ENCODE measurements at places on chromosomes 3 and 15. TPM values are rescaled to one million over a fixed set of nuclear protein-coding genes. Genes with fewer than 3 reads are reported as not detected.
A peak's percentile ranks its signal among the peaks of the same experiment; 100 is the strongest.

GRCh38 chr3:190182418-190183043 is 61.8 kb upstream of the P3H2 start:
- DNase-seq = no peak

- DNase-seq = no peak
Observed at GRCh38 chr3:61200270-61200669, 51.0 kb downstream of the FHIT start.

DNA sequence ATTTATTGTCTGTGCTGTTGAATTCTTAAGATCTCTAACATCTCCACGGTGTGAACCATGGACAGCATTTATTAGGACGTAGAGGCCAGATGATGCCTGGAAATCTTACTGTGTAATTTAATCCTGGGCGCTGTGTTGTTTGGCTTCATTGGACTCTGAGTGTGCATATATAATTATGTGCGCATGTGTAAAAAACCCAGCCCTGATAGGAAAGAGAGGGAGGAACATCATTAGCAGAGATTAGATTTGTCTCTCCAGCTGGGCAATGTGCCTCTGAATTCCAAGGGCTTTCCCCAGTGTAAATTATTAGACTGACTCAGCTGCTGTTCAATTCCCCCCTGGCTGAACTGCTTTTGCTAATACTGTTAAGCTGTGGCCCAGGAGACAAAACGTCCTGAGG is 39.6 kb downstream of the MAP3K13 start:
- no peak for DNase-seq

DNA sequence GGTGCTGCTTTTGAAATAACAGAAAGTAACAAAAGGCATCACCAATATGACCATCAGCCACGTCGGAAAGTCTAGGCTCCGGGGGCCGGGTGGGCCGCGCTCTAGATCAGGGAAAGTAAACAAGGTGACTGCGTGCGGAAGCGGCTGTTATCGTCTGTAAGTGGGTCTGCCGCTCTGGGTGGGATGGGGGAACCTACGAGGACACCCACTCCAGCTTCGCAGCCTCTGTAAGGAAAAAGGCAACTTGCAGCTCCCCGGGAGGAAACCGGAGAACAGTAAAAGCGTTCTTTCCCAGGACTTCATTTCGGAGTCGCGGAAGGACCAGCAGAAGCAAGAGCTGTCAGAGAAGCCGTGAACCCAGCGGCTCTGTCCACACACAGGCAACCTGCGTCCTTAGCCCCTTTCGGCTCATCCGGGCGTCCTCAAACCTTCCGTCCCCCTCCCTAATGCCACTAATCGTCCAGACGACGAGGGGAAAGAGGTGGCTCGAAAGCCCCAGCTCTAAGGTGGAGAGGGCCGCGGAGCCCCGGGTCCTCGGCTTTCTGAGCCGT is 461 bp downstream of the XRN1 start:
- DNase-seq = peak; percentile 66

- peak; percentile 11 for DNase-seq
Observed at GRCh38 chr15:56428821-56429458, 36.0 kb downstream of the MNS1 start.

DNA sequence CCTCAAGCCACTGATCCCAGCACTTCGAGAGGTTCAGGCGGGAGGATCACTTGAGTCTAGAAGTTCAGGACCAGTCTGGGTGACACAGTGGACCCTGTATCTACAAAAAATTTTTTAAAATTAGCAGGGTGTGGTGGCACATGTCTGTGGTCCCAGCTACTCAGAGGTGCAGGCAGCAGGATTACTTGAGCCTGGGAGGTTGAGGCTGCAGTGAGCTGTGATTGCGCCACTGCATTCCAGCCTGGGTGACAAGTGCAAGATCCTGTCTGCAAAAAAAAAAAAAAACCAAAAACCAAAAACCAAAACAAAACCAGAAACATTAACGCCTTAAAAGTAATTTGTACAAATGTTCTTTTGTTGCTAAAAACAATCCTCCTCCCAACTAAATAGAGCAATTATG is 27.9 kb upstream of the SLC12A8 start:
- no peak for DNase-seq

- DNase-seq = peak; percentile 33
Observed at GRCh38 chr3:183460081-183461055, 31.9 kb upstream of the MCF2L2 start.

DNA sequence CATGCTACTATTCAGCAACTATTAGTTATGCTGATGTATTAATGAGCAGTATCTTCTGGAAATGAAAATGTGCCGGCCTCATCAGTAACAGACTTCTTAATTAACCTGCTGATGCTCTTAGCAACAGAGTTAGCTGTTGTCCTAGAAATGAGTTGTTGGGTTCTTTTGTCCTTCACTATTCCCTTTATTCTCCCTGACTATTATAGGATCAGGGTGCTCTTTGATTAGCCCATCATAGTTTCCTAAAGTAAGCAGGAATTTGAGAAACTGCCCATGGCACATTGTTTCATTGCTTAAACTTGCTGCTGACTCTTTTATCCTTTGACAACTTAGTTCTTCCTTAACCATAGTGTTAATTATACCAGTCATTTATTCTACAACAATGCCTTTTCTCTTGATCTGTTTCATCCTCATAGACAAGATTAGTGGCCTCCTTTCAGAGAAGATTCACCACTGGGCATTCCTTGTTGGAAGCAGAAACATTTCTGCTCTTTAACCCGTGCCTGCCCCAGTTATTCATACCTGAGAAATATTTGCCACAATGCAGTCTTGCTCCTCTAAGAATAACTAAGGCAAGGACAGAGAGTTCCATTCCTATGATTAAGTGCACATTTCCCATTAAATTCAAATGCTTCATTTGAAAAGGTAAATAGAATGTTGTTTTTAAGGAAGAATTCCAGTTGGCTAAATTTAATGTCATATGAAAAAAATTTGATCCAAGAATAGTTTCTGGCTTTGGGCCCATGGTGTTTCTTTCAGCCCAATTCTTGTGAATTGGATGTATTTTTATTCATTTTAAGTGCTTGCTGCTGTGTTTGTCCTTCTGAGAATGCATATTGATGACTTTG is 573.3 kb upstream of the TBL1XR1 start:
- no peak for DNase-seq

DNA sequence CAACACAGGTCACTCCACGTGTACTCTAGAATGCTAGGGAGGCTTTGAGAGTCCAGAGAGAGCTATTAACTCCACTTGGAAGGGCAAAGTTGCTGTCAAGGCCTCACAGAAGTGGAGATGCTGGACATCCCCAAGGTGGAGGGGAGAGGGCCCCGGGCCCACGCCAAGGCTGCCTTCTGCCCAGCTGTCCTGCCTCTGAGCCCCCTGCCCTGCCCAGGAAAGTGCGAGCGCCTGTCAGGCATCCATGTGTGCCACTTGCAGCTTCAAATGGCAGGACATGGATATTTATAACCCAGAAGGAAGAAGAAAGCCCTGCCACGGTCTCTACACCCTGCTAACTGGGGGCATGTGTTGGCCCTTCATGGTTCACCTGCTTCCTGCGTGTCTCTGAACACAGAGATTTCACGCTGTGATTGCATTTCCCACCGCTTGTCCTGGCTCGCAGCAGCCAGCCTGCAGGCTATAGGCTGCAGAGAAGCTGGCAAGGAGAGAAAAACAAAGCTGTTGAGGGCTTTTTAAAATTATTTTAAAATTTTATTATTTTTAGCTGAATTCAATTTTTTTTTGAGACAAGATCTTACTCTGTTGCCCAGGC is 17.0 kb downstream of the ANKDD1A start:
- no peak for DNase-seq

- no peak for DNase-seq
Observed at GRCh38 chr3:71433631-71434030, 149.9 kb downstream of the FOXP1 start.

- DNase-seq = no peak
Observed at GRCh38 chr3:50395070-50395860, 35.9 kb upstream of the TMEM115 start.

DNA sequence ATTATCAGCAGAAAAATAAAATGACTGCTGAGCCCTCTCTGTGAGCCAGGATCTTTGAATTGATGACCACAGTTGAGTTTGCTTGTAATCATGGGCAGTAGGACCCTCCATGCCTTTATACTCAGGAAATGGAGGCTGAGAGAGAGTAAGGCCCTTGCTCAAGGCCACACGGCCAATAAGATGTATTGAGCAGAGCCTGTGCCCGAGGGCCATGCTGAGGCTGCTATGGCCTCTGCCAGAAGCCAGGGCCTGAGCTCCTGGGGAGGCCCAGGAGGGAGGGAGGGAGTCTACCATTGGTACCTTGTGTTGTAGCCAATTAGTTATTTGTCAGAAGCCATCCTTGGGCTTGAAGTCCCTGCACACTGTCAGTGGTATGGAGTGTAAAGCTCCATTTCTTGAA is 151.4 kb downstream of the DNAJB8 start:
- DNase-seq = no peak

GRCh38 chr15:72162569-72162968 is 35.0 kb downstream of the GRAMD2A start:
- DNase-seq = no peak

DNA sequence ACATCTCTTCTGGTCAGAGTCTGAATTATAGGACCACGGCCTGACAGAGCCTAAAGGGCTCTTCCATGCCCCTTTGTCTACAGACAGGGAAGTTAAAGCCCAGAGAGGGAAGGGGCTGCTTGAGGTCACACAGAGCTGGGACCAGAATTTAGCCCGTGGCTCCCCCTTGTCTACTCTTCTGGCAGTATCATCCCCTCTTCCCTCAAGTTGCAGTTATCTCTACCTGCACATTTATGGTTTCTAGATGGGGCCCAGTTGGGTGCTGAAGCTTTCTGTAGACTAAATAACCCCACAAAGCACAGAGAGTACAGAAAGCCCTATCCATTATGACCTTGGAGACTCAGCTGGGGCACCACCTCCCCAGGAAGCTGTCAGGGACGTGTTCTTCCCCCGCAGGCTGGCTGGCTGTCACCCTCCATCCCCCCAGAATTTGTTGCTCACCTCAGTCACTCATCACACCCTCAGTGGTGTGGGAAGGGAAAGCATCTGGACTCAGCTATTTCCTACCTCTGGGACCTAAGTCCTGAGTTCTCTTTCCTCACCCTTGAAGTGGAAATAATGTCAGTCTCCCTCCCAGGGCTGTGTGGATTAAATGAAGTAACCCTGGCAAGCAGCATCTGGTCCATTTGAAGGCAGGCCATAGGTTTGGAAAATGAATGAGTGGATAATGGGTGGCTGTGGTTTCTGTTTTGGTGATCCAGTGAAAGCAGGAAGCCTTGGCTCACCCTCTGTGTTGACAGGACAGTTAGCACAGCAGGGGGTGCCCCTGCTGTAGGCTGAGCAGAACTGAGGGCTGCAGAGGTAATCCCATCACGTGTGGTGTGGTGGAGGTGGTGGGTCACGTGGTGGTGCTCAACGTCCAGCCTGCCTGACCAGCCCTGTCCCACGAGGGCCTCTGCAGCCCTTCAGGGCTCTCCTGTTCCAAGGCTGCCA is 16.3 kb downstream of the ACOX2 start:
- peak; percentile 15 for DNase-seq

DNA sequence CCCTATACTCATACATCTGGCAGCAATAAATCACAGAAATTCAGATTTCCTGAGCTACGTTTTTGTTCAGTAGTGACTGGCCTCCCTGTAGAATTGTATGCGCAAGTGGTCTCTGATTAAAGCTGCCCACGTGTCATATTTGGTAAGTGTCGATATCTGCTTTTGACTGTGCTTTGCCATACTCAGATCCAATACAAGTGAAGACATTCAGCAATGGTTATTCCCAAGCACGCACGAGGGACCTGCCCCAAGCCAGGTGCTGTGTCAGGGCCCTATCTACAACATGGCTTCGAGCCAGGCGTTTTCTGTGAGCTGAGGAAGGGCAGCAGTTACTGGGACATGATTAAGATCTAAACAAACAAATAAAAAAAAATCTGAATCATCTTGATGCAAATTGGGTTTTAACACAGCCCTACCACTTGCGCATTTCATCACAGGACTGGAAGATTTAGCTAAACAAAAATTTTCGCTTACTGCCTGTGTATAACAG is 47.2 kb upstream of the ICE2 start:
- DNase-seq = no peak

GRCh38 chr3:169879845-169880575 is 10.3 kb upstream of the LRRC31 start:
- no peak for DNase-seq

DNA sequence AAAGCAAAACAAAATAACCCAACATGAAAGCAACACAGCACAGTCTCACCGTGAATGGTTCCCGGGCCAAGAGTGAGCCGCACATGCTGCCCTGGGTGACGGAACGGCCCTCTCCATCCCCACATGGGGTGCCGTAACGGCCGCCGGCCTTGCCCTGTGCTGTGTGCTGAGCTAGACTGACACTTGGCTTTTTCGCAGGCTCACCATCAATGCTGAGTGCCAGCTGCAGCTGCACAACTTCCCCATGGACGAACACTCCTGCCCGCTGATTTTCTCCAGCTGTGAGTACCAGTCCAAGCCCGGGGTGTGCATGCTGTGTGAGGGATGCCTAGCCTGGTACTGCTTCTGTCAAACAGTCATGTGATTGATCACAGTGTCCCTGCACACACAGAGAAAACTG is 357.6 kb downstream of the GABRG3 start:
- no peak for DNase-seq

DNA sequence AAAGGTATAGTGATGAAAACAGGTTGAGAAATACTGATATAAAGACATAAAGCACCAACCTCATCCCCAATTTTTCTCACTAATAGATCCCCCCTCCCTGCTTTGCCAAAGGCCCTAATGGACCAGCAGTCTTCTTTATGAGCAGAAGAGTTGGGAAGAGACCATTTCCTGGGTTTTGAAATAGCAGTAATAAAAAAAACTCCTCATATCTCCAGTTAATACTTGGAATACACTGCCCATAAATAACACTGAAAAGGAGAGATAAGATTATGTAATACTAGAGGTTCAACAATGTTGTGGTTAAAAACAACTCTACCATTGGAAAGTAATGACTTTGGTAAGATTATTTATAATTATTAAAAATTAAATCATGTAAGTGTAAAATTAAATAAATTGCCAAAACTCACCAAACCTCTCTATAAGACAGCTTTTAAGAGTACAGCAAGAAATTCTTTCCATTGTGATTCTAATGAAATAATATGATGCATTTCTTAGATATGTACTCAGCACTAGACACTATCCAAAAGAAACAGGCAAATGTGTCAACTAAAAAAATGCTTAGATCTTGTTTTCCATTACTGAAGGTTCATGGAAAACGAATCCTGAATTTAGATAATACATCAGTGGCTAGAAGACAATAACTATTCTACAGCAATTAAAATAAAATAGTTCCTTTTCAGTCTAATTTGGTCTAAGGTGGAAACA is 88.2 kb downstream of the FAIM start:
- no peak for DNase-seq

The C3orf85 gene
- total RNA-seq = not detected

The CLDN16 gene
- not detected for total RNA-seq

The CPB1 gene
- not detected for total RNA-seq

The SEMA3B gene
- total RNA-seq = 0.26 TPM

The GOLGA8T gene
- under 0.01 TPM for total RNA-seq

Measured in dermis microvascular lymphatic vessel endothelial cell (primary cell).